ENCODE measurements at places on chromosomes 16 and 17.

DNA sequence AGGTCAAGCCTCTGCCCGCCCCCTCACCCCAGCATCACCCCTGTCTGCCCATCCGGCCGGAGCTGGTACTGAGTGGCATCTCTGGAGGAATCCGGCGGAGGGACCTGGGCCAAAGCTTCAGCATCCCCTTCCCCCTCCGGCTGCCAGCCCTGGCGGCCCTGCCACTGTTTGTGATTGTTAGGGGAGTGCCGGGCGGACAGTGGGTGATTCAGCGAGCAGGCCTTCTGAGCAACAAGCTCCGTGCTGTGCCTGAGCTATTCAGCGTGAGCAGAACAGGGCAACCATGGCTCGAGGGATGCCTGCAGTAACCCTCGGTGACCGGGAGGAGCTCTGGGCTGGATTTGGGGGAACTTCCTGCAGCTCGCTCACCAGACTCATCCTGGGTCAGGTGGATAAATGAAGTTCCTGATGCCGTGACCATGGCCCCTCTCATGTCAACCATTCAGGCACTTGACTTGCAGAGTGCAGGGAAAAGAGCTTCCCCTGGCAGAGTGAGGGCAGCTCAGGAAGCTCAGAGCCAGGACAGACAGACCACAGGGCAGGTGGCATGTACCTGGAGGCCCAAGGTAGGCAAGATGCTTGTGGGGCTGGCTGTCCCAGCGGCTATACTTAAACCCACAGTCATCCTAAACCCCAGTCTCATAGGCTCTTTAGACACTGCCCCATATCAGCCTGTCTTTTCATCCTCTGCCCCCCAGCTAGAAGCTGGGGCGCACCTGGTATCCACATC is 24.3 kb upstream of the MLKL start:
- peak; percentile 79 for DNase-seq

- no peak for DNase-seq
These were observed 270.9 kb downstream of the CEP112 start for GRCh38 chr17:65920996-65921395.

DNA sequence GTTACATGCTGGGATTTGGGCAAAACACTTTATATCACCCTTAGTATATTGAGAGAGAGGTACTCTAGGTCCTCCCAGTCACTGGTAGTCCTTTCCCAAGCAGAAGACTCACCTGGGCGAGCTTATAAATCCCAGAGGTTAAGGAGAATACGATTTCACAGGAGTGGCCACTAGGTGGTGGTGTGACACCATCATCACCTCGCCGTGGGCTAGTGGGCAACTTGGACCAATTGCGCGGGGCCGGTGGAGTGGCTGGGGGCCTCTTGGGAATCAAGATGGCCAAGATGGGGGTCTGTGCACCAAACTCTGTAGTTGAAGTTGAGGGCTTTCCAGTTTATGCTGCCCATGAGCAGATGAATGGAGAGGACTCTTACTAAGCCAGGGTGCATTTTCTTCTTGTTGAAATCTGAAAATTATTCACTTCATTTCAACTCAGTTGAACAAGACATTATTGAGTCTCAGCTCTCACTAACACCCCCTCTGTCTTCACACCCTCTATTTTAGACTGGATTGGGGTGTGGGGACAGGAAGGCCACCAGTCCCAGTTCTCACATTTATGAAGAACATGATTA is 38.2 kb upstream of the PIRT start:
- DNase-seq, result peak; percentile 20

- peak; percentile 65 for DNase-seq
These were observed 2.1 kb downstream of the HES7 start for GRCh38 chr17:8121681-8122421.

- no peak for DNase-seq
These were observed 679.8 kb upstream of the KIF2B start for GRCh38 chr17:53142890-53143289.

Data from iris pigment epithelial cell (primary cell).